Myocyte (in vitro differentiated cells): ENCODE measurements at places on chromosomes 3 and 15. TPM values are rescaled to one million over a fixed set of nuclear protein-coding genes. Genes with fewer than 3 reads are reported as not detected.
A peak's percentile ranks its signal among the peaks of the same experiment; 100 is the strongest.

DNA sequence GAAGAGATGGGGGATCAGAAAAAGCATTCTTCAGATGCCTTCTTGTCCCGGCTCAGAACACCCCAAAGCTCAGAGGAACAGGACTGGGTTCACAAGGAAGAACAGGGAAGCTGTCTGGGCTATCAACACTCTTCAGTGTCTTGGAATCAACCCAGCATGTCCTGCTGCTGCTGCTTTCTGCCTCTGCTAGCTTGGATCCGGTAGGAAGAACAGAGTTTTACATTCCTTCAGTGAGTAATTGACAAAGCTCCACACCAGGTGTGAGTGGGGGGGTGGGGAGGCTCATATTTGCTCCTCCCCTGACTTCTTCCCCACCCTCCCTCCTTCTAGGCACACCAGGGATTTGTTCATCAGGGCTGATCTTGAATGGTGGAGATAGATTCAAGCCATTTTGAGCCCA is 13.1 kb upstream of the ETV5 start:
- peak; percentile 55 for DNase-seq

The GRAMD2A gene
- total RNA-seq = not detected in 2 replicates

DNA sequence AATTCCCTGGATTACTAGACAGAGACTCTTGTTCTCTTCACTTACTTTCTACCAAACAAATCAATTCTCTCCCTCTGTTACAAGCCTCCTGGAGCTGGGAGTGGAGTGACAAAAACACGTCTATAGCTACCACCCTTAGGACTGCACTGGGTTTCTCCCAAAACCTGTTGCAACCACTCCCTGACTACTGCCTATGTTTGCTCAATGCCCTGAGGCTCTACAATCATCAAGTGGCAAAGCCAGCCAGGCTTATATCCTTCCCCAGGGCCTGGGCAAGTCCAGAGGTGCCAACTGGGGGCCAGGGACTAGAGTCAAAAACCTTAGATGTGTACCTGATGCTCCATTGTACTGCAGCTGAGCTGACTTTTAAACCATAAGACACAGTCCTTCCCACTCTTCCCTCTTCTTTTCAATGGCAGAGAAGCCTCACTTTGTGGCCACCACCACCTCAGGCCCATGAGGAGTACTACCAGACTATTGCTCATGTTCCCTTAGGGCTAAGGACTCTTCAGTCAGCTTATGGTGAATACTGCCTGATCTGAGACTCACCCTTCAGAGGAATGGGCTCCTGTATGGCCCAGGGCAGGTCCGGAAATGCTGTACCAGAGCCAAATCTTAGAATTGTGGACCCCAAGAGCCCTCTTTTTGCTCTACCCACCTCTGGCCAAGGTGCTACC is 125.4 kb upstream of the PLCL2 start:
- no peak for DNase-seq

DNA sequence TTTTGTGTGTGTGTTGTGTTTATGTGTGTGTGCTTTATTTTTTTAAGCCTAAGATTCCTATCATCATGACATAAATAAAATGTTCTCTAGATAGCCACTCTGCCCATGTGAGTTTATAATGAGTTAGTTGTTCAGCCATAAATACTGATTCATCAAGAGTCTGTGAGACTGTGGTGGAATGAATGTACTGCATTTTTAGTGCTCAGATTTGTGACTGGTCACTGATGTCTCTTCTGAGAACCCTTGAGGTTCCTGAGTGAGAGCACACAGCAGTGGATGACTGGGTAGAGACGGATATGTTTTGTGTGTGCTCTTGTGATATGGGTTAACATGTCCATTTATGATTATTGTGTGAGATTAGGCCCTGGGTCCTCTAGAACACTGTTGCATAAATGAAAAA is 51.2 kb downstream of the SETD5 start:
- DNase-seq = no peak

The CPLX3 gene
- not detected in 2 replicates for total RNA-seq

The CYP8B1 gene
- not detected in 2 replicates for total RNA-seq

- no peak for DNase-seq
Observed at GRCh38 chr3:115806501-115806900, 183.2 kb downstream of the GAP43 start.

- DNase-seq = no peak
Observed at GRCh38 chr3:12716605-12717151, 42.4 kb downstream of the TMEM40 start.

The C3orf22 gene
- not detected in 2 replicates for total RNA-seq

GRCh38 chr3:172615296-172615695 is 92.1 kb upstream of the TNFSF10 start:
- no peak for DNase-seq

GRCh38 chr3:117955196-117955595 is 1079.5 kb downstream of the IGSF11 start:
- peak; percentile 16 for DNase-seq

DNA sequence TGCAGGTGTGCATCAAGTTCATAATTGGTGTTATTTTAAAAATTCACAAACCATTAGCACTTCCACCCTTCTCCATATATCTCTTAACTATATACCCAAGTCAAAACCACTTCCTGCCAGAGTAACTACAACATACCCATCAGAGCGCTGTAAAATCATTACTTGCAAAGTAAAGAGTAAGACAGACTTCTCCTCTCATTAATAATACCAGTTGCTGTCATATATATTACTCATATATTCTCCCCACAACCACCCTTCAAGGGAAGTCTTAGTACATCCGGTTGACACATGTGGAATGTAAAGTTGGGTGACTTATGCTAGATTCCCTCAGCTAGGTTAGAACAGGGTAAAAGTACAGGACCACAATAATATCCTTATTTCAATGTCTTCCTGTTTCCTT is 5.6 kb downstream of the TERC start:
- DNase-seq = no peak

- no peak for DNase-seq
Observed at GRCh38 chr3:134495980-134496379, 10.1 kb downstream of the CEP63 start.

- no peak for DNase-seq
Observed at GRCh38 chr15:29800491-29801366, 21.5 kb downstream of the TJP1 start.

DNA sequence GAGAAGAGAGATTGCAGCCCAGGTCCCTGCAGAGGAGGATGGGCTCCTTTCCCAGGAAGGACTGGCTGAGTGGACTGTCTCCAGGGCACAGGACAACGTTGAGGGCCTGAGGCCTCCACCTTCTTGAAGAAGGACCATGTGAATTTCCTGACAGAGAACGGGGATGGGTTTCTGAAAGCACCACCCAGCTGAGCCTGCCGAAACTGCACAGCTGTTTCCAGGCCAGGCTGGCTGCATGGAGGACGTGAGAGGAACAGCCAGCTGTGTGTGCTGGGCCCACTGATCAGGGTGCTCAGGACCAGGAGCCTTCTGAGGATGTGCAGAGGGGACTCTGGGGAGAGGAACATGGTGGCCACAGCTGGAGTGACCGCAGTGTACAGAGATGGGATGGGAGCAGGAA is 39.2 kb downstream of the HMCES start:
- no peak for DNase-seq

DNA sequence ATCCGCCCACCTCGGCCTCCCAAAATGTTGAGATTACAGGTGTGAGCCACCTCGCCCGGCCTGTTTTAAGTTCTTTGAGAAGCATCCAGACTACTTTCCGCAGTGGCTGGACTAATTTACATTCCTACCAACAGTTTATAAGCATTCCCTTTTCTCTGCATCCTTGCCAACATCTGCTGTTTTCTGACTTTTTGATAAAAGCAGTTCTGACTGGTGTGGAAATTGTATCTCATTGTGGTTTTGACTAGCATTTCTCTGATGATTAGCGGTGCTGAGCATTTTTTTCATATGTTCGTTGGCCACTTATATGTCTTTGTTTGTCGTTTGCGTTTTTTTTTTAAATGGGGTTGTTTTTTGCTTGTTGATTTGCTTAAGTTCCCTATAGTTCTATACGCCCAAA is 208.4 kb upstream of the DPPA4 start:
- DNase-seq = no peak

The TRIM71 gene
- not detected in 2 replicates for total RNA-seq

- DNase-seq = peak; percentile 59
Observed at GRCh38 chr15:81155375-81156218, 21.5 kb downstream of the CFAP161 start.

The PGBD4 gene
- total RNA-seq = 3.5 and 3.6 TPM in 2 replicates

- peak; percentile 53 for DNase-seq
Observed at GRCh38 chr3:177929310-177929709, 606.9 kb upstream of the KCNMB2 start.

DNA sequence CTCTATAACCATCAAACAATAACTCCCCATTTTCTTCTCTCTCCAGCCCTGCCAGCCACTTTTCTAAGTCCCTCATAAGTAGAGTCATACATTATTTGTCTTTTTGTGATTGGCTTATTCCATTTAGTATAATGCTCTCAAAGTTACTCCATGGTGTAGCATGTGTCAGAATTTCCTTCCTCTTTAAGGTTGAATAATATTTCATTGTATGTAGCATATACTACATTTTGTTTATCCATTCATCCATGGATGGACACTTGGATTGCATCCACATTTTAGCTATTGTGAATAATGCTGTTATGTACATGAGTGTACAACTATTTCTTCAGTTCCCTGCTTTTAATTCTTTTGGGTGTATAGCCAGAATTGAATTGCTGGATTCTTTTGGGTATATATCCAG is 138.4 kb downstream of the ATG7 start:
- no peak for DNase-seq
